IMR-90 (cell line): ENCODE measurements at places on chromosomes 5 and 9.

DNA sequence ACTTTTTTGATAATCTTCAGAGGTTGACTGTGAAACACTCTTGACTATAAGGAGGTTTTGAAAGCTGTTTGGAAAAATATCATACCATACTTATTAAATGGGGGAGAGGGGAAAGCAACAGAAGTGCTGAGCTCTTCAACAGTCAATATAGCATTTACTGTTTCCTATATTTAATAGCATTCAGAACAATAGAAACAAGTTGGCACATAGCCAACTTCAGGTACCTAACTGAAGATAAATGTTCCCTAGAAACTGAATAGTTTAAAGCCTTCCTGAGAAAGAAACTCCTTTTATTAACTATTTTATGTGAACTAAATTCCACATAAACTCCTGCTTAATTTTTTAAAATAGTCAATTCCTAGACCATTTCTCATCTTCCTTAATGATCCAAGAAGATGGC lies 26.3 kb downstream of the SLC31A1 start:
- no peak for DNase-seq

DNA sequence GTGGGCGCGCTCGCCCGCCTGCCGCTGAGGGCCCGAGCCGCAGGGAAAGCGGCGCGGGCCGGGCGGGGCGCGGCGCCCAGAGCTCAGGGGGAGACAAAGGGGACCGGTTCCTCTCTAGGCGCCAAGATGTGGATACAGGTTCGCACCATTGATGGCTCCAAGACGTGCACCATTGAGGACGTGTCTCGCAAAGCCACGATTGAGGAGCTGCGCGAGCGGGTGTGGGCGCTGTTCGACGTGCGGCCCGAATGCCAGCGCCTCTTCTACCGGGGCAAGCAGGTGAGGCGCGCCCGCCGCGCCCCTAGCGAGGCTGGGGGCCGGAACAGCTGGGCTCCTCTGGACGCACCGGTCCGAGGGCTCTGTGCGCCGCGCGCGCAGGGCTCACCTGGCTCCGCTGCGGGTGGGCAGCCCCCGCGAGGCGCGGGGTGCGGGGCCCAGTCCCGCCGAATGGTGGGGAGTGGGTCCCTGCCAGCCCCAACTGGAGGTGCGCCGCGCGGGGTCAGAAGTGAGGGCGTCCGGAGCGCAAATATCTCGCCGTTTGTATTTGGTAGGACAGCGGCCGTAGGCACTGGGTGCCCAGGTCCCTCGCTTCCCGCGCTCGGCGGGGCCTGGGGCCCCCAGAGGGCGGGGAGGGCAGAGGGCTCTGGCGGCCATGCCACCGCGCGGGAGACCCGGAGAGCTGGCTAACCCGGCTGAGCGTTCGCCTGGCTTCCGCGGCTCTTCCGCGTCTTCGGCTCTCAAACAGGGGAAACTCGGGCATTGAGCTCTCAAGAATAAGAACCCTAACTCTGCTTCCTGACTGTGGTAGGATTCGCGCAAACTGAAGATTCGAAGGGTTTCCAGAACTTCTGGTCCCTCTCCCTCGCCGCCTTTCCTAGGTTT lies 607 bp downstream of the UHRF2 start:
- DNase-seq: no peak

DNA sequence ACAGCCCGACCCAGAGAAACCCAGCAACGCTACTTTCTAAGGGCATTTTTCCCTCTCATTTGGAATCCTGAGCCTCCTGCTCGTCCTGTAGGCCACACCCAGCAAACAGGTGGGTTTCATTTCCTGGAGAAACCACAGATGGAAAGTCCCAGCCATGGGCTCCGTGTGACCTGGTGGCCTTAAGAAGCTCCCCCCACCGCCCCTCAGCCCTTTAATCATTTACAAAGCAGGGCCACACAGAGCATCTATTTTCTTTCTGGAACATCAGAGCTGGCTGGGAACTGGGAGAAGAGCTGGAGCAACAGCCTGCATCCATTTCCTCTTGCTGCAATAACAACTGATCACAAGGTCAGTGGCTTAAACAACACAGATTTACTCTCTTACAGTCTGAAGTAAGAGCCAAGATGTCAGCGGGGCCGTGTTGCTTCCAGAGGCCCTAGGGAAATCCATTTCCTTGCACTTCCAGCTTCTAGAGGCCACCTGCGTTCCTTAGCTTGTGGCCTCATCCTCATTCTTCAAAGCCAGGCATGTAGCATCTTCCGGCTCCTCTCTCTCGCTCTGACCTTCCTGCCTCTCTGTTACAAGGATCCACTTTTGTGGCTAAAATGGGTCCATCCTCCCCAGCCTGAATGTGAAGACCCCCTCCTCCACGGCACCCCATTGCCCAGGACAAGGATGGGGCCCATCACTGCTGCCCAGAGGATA lies 40.5 kb downstream of the C9orf50 start:
- no peak for DNase-seq

GRCh38 chr5:139078345-139078744 lies 119.8 kb downstream of the SIL1 start:
- no peak for DNase-seq

DNA sequence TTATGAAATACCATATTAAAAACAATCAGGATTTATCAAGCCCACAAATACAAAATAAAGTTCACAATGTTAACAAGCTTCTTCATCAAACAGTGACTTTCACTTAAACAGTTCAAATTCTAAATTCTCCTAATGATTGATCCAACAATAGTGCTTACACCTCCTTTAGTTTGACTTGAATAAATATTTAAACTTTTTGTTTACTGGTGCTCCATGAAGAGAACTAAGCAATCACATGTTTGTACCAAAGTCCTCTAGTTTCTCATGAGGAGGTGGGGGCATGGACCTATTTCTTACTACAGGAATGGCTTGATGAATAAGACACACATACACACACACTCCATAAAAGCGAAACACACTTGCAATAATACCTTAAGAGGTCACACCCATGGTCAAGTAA lies 95.8 kb downstream of the RAPGEF6 start:
- DNase-seq: no peak
